RKO (cell line): ENCODE measurements at places on chromosomes 1 and 21.

GRCh38 chr1:176241385-176242015 is 34.4 kb upstream of the COP1 start:
- peak; percentile 95 for DNase-seq

DNA sequence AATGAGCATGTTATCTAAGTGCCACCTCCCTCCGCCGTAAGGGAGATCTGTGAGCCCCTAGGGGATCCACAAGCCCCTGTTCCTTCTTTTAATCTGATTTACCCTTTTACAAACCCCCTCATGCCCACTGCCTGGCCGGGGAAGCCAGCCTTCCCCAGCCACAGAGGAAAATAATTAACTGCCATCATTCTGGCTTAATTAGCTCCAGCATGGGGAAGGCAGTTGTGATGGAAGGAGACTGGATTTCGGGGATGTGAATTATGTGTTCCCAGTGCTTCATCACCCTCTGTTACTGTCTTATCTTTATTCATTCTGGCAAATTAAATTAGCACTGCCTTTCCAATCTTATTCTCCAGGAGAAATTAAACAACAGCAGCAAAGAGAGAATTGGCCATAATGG is 135.8 kb downstream of the PTPRU start:
- DNase-seq, result no peak

DNA sequence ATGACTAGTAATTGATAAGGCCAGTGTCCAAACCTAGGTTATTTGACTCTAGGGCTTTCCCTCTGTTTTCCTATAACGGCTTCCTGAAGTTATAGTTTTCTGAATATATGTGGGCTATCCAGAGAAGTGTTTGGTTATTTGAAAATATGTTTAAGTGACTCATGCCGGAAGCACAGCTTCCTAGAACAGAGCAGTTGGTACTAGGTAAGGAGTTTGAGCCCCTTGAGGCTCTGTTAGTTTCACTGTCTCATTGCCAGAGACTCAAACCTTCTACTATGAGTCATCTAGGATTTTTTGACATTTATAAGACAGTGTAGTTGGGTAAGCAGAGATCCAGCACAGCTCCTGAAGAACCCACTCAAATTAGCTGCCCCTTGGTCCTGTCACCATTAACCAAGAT is 27.1 kb upstream of the LEPR start:
- no peak for DNase-seq

GRCh38 chr1:109863667-109864046 is 47.0 kb upstream of the CSF1 start:
- DNase-seq, result no peak

DNA sequence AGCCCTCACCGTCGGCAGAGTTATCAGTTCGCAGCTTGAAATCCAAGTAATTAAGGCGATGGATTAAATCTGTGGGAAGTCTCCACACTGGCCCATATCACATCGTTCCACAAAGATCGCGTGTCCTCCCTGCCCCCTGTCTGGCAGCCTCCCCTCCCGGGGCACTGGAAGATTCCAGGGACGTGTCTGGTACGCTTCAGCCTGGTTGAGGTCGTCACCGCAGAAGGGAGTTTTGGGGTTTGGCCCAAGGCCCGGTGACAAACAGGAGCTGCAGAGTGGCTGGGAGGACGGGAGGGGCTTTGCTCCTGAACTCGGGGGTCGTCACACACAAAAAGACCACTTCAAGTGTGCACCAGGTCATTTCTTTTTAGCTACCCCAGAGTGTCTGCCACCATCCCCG is 51.1 kb downstream of the PRDM16 start:
- DNase-seq, result no peak

DNA sequence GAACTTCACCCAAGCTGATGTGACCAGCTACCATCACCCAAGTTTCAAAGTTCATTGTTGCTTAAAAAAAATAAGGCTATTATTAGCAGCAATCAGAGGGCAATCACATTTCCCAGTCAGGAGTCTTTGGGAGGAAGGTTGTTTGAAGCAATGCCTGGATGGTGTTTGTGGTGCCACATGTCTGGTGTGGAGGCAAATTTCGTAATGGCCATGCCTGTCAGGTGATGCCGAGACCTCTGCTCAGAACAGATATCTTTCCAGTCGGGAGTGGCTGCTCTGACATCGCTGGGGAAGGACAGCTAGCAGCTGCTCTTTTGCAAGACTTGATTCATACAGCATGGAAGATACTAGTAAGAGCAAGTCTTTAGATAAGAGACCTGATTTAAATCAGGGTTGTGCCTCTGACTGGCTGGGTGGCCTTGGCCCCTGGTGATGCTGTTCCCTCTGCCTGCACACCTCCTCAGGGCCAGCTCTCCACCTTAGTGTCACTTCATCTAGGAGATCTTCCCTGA is 187.8 kb upstream of the JUN start:
- DNase-seq, result no peak

DNA sequence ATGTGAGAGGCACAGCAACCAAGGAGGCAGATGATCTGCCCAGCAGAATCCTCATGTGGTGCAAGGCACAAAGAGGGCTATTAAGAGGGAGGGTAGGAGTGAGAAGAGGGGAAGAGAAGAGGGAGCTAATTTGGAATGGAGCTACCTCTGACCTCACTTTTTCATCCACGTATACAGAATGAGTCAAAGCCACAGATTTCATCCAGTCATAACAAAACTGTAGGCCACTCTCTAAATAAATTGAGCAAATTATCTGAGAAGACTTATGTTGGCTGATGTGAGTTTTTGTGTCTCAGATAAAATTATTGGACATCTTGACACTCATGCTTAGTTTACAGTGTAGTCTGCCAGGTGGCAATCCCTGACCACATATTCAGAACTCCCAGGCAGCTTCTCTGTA is 325.6 kb downstream of the TTLL7 start:
- DNase-seq, result no peak

DNA sequence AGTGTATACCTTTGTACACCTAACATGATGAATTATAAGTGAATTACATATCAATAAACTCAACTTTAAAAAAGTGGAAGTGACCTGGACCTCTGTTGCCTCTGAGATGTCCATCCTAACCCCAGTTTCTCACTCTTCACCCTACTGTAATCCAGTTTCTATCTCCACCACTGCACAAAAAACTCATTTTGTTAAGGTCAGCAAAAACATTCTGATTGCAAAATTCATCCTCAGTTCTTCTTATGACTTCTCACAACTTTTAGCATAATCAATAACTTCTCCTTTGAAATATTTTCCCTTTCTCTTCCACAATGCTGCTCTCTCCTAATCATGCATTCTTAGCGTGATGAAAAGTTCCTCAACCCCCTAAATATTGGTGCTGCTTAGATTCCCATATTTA is 129.8 kb downstream of the CRB1 start:
- DNase-seq, result no peak

DNA sequence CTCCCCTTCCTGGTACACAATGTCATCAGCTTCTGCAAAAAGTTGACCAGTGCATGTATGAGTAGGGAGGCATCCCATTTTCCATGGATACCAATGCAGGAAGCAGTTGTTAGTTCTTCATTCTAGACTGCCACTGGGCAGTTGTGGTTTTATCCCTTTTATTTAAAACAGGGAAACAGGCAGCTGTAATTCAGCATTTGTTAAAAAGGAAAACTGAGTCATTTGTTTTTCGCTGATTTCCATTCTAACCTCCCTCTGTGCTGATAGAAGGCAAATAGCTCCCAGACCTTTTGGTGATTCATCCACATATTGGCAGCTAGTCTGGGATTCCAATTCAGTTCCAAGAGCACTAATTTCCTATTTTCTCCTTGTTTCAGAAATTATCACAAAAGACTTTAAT is 21.1 kb upstream of the ABCA4 start:
- no peak for DNase-seq
